ENCODE measurements at places on chromosomes 13 and 19. TPM values are rescaled to one million over a fixed set of nuclear protein-coding genes. Genes with fewer than 3 reads are reported as not detected.

Gene SIGLEC7
- not detected for total RNA-seq

Gene KLF5
- 30.1 TPM for total RNA-seq

Gene CD209
- total RNA-seq: not detected

Gene ZIC2
- total RNA-seq: 8.1 TPM

Gene CNFN
- total RNA-seq: 35.4 TPM

Gene ASF1B
- total RNA-seq: 33.8 TPM

Gene SERTM1
- not detected for total RNA-seq

Gene ODAD3
- 1.3 TPM for total RNA-seq

Gene LDLR
- total RNA-seq: 27.9 TPM

Gene SIGLEC12
- total RNA-seq: not detected

Gene SIAH3
- total RNA-seq: not detected

Gene TTC9B
- 0.34 TPM for total RNA-seq

Gene CLEC17A
- total RNA-seq: not detected

Gene ZNF324B
- total RNA-seq: 7.9 TPM

Gene PLPP2
- 99.8 TPM for total RNA-seq

Gene LGI4
- total RNA-seq: not detected

Gene LRG1
- total RNA-seq: not detected

Gene PGLYRP1
- total RNA-seq: not detected

Gene SIGLEC6
- not detected for total RNA-seq

Gene ZNF528
- total RNA-seq: 0.19 TPM

Gene SPRED3
- total RNA-seq: 3.3 TPM

Gene TMEM161A
- 11.6 TPM for total RNA-seq

Measured in A549 treated with ZK216348 at 1 μM for 4 hours (cell line).